ENCODE measurements at places on chromosomes 2 and 18.

DNA sequence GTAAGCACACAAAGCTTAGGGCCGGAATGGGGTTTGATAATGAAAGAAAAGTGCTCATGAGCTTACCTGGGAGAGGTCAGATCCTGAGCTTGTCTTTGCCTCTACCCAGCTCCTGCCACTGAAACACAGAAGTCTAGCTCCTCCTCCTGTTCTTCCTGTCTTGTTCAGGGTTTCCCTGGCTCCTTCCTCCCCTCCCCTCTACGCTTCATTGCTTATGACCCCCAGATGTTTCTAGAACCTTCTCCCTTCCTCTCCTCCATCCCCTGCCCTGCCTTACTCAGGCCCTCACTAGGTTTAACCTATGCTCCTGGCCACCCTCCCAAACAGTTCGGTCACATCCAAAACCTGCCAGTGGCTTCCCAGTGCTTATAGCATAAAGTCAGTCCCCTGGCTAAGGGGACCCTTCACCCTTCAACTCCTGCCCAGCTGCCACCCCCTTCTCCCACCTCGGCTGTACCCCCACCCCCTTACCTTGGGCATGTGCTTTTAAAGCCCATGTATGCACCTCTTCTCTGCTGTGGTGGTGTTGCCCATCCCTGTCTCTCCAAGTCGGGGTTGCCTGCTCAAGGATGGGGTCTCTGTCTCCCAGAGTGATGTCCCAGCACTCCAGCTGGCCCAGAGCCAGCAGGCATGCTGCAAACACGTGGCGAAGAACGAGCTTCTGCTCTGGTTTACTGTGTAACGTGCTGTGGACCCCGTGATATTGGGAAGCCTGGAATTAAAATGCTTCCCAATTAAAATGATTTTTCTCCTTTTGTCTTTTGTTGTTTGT is 233.6 kb downstream of the TPGS2 start:
- DNase-seq: no peak

GRCh38 chr2:241809383-241810306 is 652 bp downstream of the NEU4 start:
- no peak for DNase-seq

DNA sequence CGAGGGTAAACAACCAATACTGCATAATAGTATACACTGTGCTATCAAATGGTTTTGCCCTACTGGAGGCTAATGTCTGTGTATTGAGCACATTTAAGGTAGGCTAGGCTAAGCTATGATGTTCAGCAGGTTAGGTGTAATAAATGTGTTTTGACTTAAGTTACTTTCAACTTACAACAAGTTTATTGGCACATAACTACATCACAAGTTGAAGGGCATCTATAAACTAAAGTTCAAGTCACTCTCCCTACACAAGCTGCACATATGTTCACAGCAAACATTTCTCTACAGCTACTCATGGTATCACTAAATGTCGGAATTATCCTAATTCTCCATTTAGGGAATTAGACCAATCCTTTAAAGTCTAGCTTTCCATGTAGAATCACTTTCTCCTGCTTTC is 11.4 kb downstream of the ARL5A start:
- no peak for DNase-seq

DNA sequence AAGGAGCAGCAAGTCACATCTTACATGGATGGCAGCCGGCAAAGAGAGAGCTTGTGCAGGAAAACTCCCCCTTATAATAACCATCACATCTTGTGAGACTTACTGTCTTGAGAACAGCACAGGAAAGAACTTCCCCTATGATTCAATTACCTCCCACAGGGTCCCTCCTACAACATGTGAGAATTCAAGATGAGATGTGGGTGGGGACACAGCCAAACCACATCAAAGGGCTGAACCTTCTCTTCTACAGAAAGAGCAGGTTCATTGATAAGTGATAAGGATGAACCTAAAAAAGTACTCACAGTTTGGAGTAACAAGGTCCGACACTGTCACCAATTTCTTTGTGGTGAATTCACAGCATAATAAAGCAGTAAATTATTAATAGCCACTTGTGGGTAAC is 422.2 kb upstream of the FSIP2 start:
- DNase-seq: no peak

DNA sequence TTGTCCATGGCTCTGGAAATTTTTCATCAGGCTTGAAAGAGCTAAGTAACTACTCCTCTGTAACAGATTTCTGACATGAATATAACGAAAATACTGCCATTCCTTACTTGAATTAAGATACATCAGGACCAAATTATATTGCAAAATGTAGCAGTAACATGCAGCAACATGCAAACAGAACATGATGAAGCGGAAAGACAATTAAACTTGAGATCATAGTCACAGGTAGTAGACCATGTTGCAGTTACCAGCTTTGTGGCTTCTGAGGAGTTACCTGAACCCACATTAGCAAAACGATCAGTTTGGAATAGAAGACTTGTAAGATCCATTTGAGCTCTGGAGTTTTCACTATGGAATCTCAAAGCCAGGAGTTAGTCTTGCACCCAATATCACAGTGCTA is 76.2 kb downstream of the MREG start:
- DNase-seq: no peak

GRCh38 chr2:98749066-98749450 is 18.1 kb upstream of the MGAT4A start:
- no peak for DNase-seq

GRCh38 chr2:10347562-10347948 is 44.9 kb downstream of the HPCAL1 start:
- no peak for DNase-seq

DNA sequence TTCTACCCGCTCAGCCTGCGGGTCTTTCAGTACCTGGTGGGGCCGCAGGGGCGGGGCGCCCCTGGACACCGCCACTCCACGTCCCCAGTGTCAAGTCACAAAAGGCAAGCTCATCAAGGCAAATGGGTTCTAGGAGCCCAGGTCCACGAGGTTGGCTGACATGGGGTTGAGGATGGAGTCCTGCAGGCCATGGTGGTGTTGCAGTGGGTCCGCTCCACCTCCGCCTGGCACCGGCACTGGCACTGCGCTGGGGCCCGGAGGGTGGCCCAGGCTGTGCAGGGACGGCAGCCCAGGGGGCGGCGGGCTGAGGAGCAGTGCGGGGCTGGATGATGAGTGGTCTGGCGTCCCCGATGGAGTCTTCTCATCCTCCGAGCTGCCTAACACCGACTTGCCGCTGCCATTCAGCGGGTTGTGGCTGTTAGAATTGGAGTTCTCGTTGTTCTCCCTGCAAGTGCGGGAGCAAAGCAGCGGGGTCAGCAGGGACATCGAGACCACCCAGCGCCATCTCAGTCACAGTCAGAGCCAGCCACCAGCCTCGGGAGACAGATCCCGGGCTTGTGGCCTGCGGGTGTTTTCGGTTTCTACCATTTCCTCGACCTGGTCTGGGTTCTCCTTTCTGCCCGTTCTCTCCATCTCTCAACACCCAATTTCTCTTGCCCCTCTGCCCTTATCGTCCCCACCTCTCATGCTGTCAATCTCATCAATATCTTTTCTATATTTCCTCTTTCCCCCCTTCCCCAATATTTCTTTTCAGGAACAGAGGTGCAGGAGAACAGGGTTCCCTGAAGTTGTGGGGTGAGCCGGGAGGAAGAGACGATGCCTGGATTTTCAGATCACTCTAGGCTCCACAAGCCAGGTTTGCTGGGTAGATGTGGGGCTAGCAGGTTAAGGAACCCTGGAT is 3.0 kb downstream of the SIX2 start:
- no peak for DNase-seq

- DNase-seq: no peak
These were observed 265.2 kb upstream of the APCDD1 start for GRCh38 chr18:10188971-10189810.

DNA sequence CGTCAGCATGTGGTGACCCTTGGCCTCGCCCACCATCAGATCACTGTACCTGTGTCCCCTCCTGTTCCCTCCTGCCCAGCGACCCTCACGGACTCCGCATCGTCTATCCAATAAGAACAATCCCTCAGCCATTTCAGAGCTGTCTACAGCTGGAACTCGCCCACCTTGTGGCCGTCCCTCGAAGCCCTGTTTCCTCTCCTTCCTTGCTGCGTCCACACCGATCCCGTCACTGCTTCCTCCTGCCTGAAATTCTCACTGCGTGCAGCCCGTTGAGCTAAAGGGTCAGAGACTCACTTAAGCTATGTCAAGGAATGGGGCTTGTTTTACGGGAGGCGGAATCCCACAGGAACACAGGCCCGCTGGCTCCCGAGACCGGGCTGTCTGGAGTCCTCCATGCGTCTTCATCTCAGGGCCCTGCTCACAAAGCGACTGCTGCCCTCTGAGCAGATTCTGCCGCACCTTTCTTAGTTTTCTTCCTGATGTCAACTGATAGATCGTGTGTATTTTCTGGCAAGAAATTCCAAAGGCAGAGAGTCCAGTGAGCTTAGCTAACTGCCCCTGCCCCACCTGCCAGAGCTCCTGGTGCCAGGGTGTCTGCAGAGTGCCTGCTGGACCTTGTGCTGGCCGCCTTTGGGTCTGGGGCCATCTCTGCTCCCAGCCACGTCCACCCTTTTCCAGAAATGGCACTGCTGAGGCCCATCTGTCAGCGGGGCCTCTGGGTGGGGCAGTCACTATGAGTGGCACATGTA is 35.3 kb downstream of the KLHL29 start:
- no peak for DNase-seq

GRCh38 chr2:157032017-157032416 is 225.5 kb upstream of the GALNT5 start:
- DNase-seq: no peak

GRCh38 chr2:163213661-163214081 is 375.1 kb upstream of the KCNH7 start:
- DNase-seq: no peak

DNA sequence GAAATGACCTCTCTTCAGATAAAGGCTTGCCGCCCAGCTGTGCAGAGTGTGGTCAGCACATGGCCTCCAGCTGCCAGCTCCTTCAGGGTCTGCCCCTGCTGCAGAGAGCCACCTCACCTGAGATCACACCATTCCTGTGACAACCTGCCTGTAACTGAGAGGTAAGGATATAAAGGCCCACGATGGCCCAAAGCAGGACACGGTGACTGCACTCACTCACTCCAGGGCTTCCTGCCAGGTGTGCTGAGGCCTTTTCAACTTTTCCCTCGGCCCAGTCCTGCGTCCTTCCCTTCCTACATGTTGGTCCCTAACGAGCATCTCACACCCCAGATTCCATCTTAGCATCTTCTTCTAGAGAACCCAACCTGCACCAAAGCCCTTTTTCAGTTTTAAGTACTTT is 36.2 kb downstream of the ANKRD44 start:
- DNase-seq: no peak

DNA sequence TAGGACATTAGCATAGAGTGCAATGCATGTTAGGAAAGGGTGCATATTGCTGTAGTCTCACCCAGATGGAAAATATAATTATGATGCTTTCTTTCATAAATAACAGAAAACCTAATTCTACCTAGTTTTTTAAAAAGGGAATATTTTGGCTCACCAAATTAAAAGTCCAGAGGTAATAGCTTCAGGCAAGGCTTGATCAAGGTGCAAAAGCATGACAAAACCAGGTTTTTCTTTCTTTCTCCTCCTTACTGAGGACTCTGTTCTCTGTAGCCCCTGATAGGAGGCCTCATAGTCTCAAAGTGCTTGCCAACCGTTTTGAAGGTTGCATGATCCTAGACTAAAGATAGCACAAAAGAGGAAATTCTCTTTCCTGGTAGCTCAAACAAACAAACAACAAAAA is 349.9 kb downstream of the CTNNA2 start:
- DNase-seq: no peak

DNA sequence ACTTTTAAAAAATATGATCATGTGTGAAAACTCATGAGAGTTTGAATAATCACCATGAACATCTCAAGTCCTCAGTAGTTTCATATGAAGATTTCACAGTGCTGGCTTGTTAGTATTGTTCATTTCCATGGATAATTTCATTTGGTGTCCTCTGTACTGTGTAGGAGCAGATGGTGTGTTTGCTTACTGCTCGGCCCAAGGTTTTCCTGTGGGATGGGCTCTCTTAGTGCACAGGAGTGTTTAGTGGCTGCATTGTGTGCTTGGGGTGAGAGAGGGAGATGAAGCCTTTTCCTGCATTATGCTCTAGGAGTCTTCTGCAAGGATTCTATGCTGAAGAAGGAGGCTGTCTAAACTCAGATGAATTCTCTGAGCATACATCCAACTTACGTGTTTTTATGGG is 270.6 kb downstream of the SOCS6 start:
- no peak for DNase-seq

DNA sequence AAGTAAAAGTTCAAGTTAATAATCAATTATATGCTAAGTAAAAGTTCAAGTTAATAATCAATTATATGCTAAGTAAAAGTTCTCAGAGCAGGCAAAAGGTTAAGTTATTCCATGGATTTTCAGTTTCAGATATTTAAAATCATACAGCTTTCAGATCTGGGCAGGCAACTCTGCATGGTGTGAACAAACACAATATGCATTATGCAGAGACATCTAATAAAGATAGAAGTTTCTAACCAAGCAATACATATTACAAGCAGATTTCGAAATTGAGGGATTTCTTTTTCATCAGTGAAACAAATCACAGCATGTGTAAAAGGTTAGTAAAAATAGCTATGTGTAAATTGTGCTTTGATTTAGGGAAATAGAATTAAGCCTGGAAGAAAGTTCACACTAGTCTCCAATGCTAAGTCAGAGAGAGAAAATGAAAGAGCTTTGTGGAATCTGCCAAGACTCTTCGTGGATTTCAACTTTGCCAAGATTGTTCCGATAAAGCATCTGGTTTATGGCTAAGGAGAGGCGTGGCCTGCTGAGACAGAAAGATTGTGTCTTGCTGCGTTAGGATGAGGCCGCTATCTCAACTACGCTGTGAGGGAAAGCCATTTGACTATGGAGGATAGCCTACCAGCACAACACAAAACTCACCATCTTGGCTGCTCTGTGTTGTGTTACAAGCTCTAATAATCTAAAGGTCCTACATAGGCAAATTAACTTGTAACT is 60.1 kb upstream of the SLC16A14 start:
- DNase-seq: no peak

DNA sequence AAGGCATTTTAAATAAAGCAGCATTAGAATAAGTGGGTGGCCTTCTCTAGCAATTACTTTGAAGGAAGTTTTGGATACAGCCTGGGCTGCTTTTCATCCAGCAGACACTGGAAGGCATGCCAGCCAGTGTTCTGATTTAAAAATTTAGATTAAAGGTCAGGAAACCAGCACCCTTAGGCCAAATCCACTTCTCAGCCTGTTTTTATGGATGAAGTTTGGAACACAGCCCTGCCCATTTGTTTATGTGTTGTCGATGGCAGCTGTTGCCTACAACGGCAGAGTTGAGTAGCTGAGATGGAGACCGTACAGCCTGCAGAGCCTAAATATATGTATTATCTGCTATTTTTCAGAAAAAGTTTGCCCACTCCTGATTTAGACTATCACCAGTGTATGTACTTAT is 313.6 kb upstream of the ACVR2A start:
- no peak for DNase-seq

DNA sequence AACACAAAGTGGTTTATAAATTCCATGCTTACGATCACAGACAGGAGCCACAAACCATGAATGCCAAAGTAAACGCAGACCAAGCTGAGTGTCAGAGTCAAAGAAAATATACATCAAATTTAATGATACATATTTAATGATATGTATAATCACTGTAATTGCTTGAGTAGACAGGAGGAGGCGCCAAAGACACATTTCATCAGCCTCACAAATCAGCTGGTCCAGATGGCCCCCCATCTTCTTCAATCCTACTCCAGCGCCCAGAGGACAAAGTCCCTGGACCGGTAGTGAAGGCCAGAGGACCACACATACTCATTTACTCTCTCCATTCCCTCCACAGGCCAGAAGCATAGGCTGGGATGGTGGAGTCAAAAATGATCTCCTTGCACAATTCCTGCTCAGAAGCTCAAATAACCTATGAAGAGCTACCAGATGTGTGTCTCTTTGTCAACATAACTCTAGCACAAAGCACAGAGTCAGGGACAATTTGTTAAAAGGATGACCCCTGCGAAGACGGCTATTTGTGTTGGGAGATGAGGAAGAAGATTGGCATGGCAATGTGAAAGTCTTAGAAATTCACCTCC is 149.3 kb upstream of the PGAP1 start:
- no peak for DNase-seq
